Stimulated activated CD4-positive, alpha-beta T cell treated with anti-CD3 and anti-CD28 coated beads, Interleukin-15, amount 100 ng/mL, for 1 hour (primary cell): ENCODE measurements at places on chromosomes 3 and 15.

DNA sequence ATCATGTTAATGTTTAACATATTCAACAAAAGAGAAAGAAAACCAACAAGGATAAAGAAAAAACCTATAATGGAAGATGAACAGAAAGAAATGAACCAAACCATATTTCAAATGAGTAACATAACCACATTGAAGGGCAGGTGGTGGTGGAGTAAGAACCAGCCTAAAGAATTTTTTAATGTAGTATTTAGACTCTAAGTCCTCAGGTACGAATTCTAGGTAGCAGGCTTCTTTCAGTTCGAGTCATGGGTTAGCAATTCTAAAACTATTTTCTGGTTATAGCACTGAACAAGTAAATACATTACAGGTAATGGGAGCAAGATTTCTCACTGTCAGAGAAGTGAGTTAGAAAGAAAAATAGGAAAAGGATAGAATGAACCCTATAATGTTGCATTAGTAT, 24.4 kb downstream of the DCBLD2 start:
- DNase-seq: no peak

DNA sequence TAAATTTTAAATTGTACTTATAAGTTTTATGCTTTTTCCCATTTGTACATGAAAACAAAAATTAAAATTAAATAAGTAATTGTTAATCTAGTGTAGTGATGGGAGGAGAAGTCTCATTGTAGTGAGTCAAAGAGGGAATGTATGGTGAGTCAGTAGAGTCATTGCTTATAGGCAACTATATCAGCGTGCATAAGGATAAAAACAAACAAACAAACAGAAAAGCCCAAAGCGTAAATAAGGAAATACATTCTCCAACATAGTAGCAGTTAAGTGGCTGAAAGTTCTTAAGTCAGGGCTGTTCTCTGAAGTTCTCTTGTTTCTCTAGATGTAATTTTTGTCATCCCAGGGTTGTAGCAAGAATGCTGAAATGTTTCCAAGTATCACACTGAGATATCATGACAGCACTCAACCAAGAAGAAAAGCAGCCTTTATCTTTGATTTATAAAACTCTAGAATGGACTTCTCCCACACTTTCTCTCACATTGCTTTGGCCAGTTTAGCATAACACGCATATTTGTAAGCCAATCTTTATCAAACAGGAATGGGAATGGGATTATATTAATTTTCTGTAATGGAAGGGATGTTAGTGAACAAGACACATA, 184.1 kb upstream of the TP63 start:
- DNase-seq: no peak

DNA sequence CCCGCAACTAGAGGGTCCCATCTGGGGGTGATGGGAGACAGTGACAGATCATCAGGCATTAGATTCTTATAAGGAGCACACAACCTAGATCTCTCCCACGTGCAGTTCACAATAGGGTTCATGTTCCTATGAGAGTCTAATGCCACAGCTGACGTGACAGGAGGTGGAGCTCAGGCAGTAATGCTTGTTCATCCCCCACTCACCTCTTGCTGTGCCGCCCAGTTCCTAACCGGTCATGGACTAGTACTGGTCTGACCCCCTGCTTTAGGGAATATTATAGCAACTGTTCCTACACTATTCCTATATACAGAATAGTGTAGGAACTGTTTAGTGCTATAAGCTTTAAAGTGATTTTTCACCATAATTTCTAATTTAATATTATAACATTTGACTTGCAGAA, 128.1 kb upstream of the AZI2 start:
- DNase-seq: no peak

DNA sequence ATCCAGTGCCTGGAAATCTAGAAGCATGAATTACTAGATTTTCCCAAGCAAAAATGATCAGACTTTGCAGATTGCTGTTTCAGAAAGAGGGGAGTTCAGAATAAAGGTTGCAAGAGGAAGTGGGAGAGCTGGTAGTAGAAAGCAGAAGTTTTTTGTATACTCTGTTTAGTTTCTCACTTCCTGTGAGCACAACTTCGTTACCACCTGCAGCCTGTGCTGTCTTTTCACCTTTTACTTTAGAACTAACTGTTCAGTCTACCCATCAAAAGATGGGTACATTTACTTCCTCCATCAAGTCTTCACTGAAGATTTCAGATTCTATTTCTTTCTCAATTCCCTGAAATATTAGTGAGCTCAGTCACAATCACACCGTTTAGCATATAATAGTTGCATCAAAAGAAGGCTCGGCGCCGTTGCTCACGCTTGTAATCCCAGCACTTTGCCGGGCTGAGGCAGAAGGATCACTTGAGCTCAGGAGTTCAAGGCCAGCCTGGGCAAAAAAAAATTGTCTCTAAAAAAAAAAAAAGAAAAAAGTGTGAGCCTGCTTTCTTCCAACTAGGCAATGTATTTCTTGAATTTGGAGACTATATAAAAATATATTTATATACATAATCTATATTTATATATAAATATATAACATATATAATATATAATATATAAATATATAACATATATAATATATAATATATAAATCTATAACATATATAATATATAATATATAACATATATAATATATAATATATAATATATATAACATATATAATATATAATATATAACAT, 1.8 kb upstream of the CEP97 start:
- DNase-seq: no peak

DNA sequence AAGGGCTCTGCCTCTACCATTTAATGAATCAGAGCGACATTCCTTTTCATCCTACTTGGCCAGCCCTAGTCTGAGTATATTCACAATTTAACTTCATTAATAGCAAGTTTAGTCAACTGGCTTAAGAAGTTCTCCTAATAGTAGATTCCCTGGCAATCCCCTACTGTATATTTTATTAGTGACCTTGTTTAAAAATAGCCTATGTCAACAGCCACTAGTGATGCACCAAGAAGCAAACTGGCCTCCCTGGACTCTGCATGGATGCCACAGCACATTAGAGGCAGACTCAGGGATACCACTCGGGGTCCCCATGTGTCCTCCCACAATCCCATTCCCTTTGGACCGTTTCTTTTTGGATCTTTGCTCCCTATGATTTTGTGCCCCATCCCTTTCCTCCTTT, 83.6 kb downstream of the THSD4 start:
- DNase-seq: no peak

DNA sequence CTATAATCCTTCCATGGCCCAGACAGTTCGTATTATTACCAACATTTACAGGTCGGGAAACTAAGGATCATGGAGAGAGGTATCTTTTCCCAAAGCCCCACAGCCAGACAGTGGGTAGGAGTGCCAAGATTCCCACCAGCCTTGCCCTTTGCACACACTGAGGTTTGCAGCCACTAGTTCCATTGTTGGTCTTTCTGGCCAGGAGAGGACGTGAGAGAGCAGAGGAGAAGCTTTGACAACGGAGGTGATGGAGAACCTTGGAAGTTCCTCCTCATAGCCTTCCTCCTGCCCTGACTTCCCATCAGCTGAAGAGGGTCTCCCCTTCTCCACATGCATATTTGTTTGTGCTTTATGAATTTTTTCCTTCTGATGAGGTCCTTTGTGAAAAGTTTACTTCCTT, 50.5 kb upstream of the PLCL2 start:
- no peak for DNase-seq

DNA sequence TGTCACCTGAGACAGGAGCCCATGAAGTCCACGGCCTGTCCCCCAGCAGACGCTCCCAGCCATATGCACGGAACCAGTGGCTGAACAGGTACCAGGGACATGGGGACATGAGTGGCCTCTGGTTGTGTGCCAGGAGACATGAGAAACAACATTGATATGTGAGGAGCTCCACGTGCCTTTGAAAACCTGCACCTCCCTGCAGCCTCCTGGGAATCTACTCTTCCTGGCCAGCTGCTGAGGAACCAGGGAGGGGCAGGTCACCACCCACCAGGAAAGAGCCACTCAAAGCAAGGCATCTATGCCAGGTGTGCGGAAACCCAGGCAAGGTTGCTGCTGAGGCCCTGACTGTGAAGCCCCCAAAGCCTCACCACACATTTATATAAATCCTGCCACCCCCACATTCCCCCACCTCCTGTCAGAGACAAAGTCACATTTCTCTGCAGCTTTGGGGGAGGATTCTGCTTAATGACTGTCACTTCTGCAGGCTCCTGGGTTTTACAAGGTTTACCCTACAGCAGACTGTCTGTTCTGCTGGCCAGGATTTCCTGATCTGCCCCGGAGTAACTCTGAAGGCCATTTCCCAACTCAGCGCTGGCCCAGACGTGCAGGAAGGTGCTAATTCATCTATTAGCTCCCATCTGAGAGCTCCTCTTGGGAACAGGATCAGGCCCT, 110.8 kb downstream of the ADCY5 start:
- no peak for DNase-seq

DNA sequence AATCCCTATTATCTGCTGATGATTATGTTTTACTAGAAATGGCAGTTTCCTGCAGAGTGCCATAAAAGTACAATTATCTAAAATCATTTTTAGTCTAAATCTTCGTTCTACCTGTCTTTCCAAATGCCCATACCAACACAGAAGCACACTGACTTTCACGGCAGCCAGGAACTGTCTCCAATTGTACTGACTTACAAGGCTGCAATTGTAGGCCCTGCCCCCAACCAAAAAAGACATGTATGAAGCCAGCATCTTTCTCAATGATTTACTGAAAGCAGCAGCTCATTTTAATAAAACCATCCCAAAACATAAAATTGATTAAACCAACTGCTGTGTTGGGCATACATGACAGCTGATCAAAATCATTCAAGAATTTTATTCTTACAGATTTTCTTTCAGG, 119.0 kb downstream of the TBC1D5 start:
- no peak for DNase-seq

- no peak for DNase-seq
These were observed 3.0 kb downstream of the TMEM207 start for GRCh38 chr3:190446573-190447279.

DNA sequence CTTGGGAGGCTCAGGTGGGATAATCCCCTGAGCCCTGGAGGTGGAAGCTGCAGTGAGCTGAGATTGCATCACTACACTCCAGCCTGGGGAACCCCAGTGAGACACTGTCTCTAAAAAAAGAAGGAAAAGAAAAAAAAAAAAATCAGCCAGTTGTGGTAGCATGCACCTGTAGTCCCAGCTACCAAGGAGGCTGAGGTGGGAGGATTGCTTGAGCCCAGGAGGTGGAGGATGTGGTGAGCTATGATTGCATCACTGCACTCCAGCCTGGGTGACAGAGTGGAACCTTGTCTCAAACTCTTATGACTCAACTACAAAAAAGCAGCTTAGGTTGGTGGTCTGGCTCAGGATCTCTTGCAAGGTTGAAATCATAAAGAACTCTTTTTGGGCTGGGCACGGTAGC, 19.3 kb upstream of the GPX1 start:
- peak; percentile 6 for DNase-seq

GRCh38 chr3:147509448-147509847, 100.3 kb downstream of the ZIC1 start:
- DNase-seq: no peak

DNA sequence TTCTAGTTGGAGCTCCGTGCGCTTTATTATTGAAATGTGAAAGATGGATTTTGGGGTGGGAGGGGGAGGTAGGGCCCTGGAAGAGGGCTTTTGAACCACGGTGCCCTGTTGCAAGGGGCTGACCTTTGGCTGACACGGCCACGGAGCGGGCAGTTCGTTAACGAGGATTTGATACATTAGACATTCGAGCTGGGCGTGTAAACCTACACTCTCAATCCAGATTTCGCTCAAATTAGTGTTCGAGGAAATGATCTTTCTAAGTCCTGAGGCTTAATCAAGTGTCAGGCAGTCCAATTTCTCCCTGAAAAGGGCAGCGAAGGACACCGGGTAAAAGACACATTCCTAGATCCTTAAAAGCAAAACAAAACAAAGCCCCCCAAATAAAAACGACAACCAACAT, 13.0 kb downstream of the ZIC1 start:
- DNase-seq: no peak

DNA sequence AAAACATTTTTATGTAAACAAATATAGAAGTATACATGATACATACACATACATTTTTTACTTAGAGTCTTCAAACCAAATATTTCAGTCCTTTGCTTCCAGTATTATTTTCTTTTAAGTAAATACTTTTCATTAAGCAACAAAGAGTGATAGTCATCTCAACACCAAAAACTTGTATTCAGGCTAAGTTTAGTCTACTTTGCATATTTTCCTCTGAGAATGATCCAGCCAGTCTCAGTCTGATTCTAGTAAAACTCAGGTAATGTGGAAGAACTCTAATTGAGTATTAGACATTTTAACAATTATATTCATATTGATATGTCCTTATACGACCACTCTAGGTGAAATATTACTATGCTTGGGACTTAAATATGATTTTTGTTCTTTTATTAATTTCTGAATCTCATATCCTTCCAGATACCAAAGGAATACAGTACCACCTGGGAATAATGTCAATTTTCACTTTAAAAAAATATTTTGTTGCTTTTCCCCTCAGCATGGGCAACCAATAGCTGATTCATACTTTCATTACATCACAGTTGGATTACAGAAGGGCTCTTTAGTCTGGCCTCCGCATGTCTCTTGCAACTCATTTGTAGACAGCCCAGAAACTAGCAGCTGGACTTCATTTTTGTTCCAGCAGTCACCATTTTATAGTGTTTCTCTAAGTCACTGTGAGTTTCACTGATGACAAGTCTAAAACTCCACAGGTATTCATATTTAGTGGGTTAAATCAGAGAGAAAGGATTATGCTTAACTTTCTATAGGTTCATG, 390.4 kb downstream of the ZBTB20 start:
- no peak for DNase-seq

DNA sequence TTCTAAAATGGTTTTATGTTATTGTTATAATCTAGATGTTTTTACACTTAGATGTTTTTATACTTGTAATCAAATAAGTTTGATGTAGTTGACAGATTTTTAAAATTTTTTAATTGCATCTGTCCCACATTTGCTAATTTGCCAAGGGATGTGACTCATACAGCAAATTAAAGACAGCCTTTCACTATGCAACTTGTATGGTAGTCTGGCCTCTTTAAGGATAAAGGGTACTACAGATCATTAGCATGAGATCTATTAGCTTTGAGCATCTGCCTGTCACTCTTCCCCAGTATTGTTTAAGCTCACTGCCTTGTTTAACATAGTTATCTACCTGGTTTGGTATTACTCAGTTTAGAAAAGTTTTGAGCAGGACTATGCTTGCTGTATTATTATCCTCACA, 83.0 kb downstream of the NPTN start:
- DNase-seq: no peak

DNA sequence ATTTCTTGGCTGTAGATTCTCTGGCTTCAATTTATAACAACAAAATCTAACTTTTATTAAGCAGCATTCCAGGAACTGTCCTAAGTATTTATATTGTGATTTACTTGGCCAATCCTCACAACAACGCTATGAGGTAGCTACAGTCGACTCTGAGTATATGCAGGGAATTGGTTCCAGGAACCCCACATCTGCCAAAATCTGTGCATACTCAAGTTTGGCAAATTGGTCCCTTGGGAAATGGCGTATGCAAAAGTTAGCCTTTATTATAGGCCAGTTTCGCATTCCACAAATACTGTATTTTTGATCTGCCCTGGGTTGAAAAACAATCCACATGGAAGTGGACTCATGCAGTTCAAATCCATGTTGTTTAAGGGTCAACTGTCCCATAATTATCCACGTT, 53.9 kb downstream of the RAP2B start:
- no peak for DNase-seq
